ENCODE measurements at places on chromosomes 3 and 15. TPM values are rescaled to one million over a fixed set of nuclear protein-coding genes. Genes with fewer than 3 reads are reported as not detected.

Gene SNX22
- total RNA-seq, result 0.68 TPM

GRCh38 chr3:62818347-62818746, 56.9 kb downstream of the CADPS start:
- DNase-seq, result no peak

- DNase-seq, result no peak
These were observed 65.1 kb upstream of the TSC22D2 start for GRCh38 chr3:150342896-150343467.

Gene TTC23
- total RNA-seq, result 2.8 TPM

DNA sequence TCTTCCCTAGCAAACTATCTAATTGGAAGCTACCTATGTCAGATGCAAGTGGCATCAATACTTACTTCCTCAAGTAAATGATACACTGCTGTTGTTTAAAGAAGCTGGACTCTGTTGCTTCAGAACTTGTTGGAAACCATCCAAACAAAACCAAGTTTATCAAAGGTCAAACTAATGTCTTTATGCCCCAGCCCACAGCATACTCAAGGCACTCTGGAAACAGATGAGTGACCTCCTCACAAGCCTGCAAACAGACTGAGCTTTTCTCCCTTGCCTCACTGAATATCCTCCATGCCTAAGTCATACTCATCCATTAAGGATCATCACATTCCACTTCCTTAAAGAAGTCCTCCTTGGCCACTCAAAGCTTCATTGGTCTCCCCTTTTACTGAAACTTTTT, 107.4 kb upstream of the ACP3 start:
- no peak for DNase-seq
